ENCODE measurements at places on chromosomes 13 and 19.

- no peak for DNase-seq
Measured at GRCh38 chr13:79909644-79910043, 428.7 kb downstream of the NDFIP2 start.

DNA sequence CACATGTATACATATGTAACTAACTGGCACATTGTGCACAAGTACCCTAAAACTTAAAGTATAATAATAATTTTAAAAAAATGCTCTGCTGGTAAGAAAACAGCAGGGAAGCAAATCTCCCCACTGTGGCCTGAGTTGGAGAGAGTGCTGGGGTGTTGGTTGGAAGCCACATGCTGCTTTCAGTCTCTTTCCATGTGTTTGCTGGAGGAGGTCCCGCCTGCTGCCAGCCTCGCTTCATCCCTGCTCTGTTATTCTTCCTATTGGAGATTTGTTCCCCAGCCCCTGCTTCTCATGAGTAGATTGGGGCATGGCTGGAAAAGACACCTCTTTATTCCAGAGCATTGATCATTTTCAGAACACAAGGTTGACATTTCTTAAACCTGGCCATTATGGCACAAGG lies 230.5 kb downstream of the FGF9 start:
- DNase-seq, result no peak

- no peak for DNase-seq
Measured at GRCh38 chr13:74229242-74229641, 95.0 kb upstream of the KLF12 start.

- no peak for DNase-seq
Measured at GRCh38 chr13:31227870-31228269, 28.1 kb downstream of the B3GLCT start.

DNA sequence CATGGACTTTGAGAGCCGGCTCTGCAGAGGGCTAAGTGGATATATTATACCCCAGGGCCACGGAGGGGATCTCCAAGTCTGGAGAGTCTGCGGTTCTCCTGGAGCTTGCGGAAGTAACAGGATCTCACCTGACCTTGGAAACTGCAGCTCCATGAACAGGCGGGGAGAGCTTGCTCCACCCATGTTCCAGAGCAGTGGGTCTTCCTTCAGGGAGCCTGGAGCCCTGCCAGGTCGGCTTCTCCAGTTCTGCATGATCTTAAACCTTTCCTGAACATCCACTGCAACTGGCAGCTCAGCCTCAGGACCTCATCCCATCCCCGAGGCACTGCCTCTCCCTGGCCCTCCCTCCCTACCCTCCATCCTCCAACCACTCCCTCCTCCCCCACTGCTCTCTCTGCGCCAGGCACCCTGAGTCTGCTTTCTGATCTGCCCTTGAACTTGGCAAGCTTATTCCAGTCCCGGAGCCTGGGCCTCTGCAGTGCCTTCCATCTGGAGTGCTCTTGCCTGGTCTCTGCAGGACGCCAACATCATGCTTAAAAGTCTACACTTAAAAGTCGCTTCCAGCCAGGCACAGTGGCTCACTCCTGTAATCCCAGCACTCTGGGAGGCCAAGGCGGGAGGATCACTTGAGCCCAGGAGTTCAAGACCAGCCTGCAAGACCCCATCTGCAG lies 13.2 kb downstream of the ATCAY start:
- no peak for DNase-seq

DNA sequence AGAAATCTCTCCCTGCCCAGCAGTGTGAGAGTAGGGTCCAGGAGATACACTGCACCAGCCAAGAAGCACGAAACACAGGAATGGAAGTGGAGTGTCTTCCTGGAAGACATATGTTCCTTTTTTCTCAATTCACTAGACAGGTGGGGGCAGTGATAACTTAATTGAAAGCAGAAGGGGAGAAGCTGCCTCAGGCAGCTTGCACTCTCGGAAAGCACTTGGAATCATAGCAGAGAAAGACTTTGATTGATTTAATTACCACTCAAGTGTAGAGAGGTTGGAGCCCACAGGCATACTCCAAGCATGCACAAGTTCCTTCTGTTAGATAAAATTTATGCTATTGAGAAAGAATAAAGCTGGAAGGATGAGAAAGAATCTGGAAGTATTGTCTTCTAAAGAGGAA lies 249.4 kb downstream of the SLITRK6 start:
- DNase-seq, result no peak

DNA sequence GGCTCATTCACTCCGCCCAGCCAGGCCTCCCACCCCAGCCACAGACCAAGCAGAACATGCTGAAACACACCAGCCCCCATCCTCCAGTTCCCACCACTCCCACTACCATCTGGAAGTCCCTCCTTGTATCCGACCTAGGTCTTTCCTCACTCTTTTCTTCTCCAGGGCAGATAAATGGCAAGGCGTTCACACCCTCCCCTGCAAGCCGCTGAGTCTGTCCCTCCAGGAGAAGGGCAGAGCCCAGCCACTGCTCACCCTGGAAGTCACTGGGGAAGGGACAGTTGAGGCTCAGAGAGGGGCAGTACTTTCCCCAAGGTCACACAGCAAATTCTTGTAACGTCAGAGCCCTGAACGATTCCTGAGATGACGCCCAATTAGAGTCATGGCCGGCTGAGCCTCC lies 45.5 kb upstream of the NFIC start:
- DNase-seq, result no peak

DNA sequence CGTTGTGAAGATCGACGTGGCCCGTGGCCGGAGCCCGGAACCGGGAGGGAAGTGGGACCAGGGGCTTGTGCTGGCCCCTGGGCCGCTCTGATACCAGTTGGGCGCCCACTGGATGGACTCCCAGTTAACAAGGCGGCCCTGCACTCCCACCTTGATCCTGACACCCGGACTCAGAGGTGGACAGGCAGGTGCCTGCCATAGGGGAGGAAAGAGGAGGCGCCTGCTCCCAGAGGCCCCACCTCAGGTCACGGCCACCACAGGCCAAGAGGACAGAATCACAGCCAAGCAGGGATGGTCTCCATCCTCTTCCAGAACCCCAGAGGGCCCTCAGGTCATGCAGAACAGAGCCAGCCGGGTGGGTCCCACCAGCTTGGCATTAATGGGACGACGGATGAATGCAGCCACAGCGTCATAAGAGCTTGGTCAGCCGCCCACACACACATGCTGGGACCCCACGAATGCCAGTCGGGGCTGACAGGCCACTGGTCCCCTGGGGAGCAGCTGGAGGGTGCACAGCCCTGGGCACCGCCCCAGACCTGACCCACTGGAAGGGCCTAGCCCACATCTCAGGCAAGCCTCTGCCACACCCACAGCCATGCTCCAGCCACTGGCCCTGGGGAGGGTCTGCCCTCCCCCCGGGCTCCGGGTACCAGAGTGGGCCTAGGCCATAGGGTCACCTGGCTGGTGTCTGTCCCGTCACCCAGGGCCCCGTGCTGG lies 9.6 kb upstream of the KLF16 start:
- no peak for DNase-seq

DNA sequence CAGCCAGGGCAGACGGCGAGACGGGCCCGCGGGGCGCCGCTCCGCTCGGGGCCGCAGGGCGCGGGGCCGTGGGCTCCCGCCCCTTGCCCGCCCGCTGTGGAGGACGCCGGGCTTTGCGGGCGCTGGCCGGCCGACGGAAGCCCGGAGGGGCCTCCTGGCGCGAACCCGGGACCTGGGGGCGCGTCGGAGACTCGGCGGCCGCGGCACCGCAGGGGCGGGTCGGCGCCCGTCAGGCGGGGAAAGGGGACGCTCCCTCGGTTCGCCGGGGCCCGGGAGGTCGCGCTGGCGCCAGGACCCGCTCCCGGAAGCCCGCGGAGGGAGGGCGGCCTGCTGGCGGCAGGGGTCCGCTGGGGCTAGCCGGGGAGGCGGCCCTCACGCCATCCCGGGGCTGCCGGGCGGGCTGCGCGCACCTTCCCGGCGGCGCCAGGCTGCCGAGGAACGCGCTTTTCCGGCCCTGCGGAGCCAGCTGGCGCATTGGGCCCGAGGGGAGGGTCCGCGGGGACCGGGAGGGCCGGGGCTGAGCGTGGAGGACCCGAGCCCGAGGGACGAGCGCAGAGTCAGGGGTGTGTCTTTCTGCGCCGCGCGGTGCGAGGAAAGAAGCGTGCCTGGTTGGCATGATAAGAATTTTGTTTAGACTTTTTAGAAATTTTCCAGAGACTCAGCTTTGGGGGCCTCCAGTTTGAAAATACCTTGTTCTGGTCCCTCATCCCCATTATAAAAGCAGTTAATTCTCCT lies 511 bp downstream of the GARRE1 start:
- peak; percentile 32 for DNase-seq

- DNase-seq, result no peak
Measured at GRCh38 chr13:40648040-40648439, 18.4 kb downstream of the FOXO1 start.

DNA sequence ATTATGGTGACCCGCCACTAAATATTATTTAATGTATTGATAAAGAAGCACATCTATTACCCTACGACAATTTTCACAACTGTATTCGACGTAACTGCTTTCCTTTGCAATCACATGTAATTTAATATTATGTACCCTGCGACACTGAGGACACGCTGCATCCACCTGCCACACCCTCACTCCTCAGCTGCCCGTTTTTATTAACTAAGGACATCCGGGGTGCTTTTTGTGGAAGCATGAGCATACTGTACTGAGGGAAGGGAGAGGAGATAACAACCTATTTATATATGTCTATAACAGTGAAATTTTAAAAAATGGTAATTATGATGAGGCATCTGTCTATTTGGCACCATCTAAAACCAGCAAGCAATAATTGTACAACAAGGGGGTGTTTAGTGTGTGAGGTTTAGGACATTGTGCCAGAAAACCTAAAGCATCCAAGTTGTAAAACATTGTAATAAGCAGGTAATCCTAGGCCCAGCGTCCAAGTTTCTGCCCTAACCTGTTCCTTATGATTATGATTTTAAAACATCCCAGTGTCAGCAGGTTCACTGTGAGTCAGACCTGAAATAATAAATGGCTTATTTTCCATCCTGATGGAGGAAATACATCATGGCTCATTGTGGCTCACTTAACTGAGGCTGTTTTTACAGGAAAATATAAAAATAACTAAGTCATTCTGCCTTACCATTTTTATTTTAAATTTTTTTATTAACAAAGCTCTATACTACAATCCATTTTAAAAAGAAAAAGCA lies 56.3 kb downstream of the FOXO1 start:
- no peak for DNase-seq
